ENCODE measurements at places on chromosomes 12 and 14.

DNA sequence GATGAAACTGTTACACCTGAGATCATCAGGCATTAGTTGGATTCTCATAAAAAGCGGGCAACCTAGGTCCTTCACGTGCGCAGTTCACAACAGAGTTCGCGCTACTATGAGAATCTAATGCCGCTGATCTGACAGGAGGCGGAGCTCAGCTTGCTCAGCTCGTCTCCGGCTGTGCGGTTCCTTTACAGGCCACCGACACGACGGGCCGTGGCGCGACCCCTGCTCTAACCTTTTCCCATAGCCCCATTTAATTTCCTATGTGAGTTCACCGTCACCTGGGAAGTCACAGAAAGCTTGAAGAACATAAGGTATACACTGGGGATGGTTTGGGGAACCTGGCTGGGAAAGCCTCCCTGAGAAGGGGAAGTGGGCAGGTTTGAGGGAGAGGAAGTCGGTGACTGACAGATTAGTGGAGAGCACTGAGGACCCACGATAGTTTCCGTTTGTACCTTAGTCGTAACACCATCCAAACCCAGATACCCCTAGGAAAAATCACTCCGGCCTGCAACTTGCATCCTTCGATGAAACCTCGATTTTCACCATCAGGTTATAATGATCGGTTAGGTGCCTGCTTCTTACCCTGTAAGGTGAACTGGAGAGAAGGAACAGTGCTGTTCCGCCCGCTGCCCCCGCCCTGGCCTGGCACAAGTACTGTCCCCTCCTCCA, 2.8 kb upstream of the AAAS start:
- no peak for DNase-seq

DNA sequence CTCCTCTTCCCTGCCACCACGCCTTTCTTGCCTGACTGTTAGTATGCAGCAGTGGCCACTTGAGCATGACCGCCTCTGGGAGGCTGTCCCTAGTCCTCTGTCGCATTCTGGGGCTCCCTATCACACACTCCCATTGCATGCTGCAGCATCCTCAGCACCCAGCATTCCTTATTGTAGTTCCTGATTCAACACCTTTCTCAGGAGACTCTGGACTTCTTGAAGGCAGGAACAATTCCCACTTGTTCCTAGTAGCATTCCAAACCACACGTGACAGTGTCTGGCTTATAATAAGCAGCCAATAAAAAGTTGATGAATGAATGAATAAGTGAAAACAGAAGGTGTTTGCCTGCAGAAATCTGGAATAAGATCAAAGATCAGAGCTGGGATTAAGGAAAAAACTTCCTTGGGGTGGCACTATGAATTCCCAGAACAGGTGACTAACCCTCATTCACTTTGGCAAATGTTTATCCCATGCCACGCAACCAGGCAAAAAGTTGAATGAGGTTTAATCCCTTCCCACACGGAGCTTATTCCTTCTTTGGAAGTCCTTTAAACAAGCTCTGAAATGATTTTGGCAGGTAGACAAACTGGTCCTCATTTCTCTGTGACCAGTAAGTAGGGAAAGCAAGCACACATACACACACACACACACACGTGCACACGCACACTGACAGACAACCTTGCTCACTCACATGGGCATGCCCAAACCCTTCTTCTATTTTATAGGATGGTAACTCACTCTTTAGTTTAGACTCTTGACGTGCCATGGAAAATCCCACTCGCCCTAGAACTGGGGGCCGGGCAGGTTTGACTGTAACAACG, 26.5 kb downstream of the NTF3 start:
- DNase-seq = no peak

DNA sequence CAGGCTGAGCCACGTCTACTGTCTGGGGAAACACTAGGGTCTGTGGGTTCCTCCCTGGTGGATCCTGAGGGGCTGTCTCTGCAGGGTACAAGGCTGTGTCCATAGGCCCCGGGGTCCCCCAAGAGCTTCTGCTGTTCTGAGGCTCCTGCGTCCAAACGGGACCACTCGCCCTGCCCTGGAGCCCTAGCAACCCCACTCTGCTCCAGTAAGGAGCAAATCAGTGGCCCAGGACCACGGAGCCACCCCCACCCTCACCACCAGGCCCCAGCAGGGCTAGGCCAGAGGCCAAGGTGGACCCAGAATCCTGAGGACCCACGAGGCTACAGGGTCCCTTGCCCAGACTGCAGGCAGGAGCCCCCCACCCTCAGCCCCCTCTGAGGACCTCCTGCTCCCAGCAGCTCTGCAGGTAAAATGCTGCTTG, 75.1 kb upstream of the GALNT9 start:
- DNase-seq = no peak

- no peak for DNase-seq
Observed at GRCh38 chr12:121064116-121064515, 25.1 kb upstream of the OASL start.

GRCh38 chr12:66288121-66288520, 14.2 kb upstream of the HELB start:
- no peak for DNase-seq

DNA sequence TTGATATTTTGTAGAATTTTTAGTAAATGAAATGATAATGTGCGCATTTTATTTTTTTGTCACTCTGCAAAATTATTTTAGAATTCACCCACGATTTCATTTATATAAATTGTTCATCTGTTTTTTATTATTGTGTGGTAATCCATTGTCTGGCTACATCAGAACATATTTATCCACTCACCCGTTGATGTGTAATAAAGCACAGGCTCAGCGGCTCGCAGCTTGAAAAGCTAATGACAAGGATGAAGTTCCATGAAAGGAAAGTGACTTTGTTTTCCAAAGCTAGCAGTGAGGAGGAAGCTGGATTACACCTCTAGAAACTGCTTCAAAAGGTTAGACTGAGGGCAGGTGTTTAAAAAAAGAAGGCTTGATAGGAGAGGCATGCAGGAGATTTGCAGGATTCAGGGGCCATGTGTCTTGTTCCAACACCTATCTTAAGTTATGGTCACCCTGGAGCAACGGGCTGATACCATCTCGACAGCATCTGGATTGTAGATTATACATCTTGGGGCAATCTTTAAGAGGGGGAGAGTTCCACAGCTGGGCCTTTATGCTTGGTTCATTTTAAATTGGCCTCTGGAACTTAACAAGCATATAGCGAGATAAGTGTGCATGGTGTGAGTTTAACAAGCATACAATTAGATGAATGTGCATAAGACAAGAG, 194.1 kb downstream of the TMTC3 start:
- no peak for DNase-seq

DNA sequence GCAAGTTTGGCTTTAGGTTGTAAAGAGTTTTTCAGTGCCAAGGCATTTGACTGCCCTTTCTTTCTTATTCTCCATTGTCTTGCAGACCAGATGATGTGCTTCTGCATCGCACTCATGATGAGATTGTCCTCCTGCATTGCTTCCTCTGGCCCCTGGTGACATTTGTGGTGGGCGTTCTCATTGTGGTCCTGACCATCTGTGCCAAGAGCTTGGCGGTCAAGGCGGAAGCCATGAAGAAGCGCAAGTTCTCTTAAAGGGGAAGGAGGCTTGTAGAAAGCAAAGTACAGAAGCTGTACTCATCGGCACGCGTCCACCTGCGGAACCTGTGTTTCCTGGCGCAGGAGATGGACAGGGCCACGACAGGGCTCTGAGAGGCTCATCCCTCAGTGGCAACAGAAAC, 64.3 kb downstream of the KCNMB4 start:
- no peak for DNase-seq

GRCh38 chr12:120693848-120694247, 6.9 kb downstream of the MLEC start:
- DNase-seq = no peak

GRCh38 chr14:89214221-89214965, 202.6 kb downstream of the FOXN3 start:
- DNase-seq = no peak

GRCh38 chr12:130961921-130962451, 8.3 kb downstream of the ADGRD1 start:
- no peak for DNase-seq

DNA sequence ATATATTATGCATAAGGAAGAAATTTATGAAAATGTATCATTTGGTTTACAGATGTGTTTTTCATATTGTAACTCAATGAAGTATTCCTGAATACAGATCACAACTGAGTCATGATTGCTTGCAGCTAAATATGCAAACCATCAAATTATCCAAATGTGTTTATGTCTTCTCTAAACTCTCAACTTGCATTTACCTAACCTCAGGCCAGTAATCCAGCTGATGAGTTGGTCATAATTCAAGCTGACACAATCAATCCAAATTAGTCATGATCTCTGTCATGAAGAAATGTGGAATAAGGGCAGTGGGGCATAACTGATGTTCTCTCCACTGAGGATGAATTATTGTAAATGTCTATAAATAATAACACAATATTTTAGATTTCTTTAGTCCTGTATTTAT, 104.8 kb upstream of the CNTN1 start:
- no peak for DNase-seq

GRCh38 chr12:127383281-127383680, 883.7 kb upstream of the TMEM132C start:
- DNase-seq = no peak

GRCh38 chr12:8014836-8015235, 17.7 kb upstream of the FOXJ2 start:
- no peak for DNase-seq

DNA sequence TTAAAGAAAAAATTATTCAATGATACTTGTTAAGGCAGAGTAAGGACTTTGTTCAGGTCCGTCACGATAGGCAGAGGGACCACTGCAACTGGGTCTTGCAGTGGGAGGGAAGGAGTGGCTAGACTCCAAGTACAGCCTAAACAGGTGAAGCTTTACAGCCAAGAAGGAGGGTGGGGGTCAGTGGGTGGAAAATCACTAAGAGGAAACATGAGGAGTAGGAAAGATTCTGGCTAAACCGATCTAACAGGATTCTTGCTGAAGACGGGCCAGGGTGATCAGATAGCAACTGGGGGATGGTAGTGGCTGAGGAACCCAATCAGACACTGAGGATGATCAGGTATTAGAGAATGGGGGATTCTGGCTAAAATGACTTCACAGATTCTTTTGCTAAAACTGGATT, 100.2 kb downstream of the TTC7B start:
- DNase-seq = no peak

- DNase-seq = no peak
Observed at GRCh38 chr12:15797818-15798217, 8.6 kb upstream of the EPS8 start.

GRCh38 chr14:68789821-68790643, 2.8 kb downstream of the ZFP36L1 start:
- no peak for DNase-seq

DNA sequence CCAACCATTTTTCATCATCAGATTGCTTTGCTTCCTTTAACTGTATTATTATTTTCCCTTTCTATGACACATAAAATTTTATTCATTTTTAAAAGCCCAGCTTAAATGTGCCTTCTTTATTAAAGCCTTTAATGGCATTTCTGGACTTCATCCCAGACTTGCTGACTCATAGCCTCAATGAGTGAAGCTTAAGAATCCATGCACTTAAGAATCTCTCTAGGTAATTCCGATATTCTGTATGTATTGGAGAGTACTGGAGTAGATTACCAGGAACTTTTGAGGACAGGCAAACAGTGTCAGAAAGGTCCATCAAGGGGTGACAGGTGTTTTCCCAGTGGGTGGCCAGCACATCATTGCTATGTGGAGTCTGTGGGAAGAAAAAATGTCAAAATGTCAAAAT, 107.9 kb downstream of the PTPRQ start:
- DNase-seq = peak; percentile 99

DNA sequence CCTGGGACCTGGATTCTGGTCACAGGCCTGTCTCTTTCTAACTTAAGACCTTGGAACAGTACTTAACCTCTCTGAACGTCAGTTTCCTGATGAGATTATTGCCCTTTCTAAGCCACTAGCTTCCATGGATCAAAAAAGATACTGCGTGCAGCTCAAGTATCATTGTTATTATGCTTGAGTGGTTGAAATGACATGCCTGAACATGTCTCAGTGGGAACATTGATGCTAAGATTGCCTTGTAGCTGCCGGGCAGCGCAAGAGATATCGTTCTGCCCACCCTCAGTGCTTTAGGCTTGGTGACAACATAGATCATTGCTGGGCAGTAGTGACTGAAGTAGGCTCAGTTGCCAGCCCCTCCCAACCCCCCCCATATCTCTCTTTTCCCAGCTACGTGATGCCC, 131.9 kb downstream of the SMOC1 start:
- no peak for DNase-seq

DNA sequence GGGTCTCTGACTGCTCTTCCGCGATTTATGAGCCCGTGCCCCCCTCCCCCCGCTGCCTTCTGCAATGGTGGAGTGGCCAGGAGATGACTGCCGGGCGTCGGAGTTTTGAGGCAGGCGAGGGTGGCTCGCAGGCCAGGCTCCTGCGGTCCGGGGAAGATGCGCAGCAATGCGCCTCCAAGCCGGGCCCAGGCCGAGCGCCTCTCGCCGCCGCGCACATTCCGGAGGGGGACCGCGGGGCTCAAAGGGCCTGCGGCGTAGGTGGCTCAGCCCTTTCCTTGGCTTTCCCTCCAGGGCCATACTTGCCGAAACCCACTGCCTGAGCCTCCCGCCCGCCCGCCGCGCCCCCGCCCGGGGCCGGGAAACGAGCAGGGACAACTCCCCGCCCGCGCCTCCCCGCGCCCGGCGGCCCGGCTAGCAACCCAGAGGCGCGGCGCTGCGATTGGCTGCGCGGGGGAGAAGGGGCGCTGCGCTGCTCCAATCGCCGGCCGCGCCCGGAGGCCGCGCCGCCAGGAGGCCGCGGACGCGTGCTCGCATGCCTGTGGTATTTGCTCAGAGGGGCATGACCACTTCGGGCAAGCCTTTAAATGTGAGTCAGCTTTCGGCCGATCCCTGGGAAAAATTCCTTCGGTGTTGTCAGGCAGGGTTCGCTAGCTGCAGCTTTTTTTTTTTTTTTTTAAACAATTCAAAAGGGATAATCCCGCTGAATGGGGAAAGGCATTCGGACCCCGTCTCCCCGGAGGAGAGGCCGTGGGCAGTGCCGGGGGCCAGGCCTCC, 157.9 kb upstream of the PARP11 start:
- peak; percentile 97 for DNase-seq

DNA sequence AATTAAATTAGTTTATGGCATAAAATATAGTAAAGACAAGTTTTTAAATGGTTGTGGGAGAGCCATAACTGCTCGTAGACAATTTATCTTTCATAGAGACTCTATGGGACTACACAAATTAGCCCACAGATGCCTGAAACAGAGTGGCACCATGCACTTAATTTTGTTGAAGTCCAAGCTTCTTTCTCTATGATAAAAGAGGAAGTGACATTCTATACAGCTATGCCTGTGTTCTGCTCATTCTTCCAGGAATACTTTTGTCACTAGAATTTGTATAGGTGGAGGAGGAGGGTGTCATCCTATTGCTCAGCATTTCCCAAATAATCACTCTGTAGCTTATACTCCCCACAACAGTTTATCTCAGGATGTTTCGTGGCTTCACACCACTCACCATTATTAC, 43.7 kb upstream of the KICS2 start:
- DNase-seq = no peak

- DNase-seq = no peak
Observed at GRCh38 chr12:130049666-130050065, 112.6 kb upstream of the FZD10 start.
